Hematopoietic multipotent progenitor cell treated with erythropoietin and hydrocortisone succinate and interleukin-3 and kit ligand, for 8 days (in vitro differentiated cells): ENCODE measurements at places on chromosomes 4 and X.

- DNase-seq: peak; percentile 4
These were observed 117.0 kb downstream of the KDR start for GRCh38 chr4:55008166-55009056.

GRCh38 chr4:141142423-141142822 lies 9.2 kb upstream of the RNF150 start:
- DNase-seq: peak; percentile 41

GRCh38 chrX:139200793-139201192 lies 329.7 kb upstream of the F9 start:
- DNase-seq: no peak

GRCh38 chr4:13452927-13453579 lies 31.1 kb downstream of the RAB28 start:
- DNase-seq: no peak

- DNase-seq: no peak
These were observed 234.0 kb downstream of the OPHN1 start for GRCh38 chrX:68199062-68199848.

- no peak for DNase-seq
These were observed 17.7 kb downstream of the ACSL1 start for GRCh38 chr4:184807797-184808712.

DNA sequence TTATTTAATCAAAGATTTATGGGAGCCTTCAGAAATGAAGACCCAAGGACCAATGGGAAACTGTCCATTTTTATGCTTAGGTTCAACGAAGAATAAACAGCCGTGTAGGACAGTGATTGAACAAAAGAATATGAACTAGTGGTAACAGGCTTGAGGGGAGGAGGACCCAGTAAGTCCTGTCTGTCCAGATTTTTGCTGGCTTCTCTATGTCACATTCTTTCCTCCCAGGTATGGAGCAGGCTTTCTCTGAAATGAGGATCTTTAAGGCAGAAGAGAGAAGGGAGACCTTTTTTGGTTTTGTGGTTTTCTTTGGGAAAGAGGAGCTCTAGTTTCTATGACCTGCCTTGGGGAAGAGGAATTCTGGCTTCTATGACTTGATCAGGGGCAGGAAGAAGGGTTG lies 74.1 kb downstream of the BANK1 start:
- no peak for DNase-seq

DNA sequence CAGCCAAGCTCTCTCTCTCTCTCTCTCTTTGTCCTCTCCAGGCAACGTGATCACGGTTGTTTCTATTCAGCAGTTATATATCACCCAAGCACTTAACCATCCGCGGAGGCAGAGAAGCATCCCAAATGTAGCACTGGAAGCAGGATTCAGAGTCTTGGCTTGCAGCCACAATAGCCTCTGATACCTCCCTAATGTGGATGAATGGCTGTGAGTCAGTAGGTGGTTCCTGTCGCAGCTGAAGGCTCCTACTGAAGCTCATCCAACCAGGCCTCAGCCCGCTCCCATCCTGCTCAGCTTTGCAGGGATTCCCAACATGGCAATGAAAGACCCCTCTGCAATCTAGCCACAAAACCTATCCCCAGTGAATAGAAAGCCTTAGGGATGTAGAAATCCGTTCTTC lies 5.1 kb downstream of the HS6ST2 start:
- DNase-seq: no peak

DNA sequence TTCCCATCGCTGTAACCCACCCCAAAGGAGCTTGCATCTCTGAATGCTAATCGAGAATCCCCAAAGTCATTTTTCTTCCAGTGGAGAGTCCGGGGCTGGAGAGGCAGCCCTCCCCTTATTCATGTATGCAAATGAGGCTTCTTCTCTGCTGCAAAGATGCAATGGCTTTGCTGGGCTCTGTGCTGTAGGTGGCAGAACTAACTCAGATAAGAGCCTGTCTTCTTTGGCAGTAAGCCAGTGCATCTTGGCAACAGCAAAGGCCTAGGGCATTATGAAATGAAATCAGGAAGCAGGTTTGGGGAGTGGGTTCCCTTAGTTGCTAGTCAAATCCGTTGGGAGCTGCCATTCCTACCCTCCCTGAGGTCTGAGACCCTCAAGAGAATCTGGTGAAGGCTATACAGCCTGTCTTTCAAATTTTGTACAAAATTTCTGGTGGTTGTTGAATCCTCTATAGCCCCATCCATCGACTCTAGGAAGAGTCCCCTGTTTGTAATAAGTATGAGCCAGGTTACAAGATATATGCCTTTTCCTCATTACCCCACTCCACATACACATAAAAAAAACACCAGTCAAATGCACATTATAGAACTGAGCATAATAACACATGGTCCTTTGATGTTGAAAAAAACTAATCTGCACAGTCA lies 290.6 kb upstream of the TAPT1 start:
- DNase-seq: peak; percentile 63

- DNase-seq: no peak
These were observed 22.4 kb downstream of the RBM47 start for GRCh38 chr4:40607221-40607620.

- DNase-seq: no peak
These were observed 2.8 kb upstream of the GSX2 start for GRCh38 chr4:54097152-54097551.

- DNase-seq: no peak
These were observed 26.0 kb upstream of the SETD7 start for GRCh38 chr4:139582044-139582443.

GRCh38 chr4:74658116-74658515 lies 136.2 kb downstream of the BTC start:
- DNase-seq: no peak

- DNase-seq: no peak
These were observed 1299.5 kb downstream of the FSTL5 start for GRCh38 chr4:160864253-160864652.

GRCh38 chr4:118997601-118998000 lies 108.9 kb downstream of the SYNPO2 start:
- no peak for DNase-seq

DNA sequence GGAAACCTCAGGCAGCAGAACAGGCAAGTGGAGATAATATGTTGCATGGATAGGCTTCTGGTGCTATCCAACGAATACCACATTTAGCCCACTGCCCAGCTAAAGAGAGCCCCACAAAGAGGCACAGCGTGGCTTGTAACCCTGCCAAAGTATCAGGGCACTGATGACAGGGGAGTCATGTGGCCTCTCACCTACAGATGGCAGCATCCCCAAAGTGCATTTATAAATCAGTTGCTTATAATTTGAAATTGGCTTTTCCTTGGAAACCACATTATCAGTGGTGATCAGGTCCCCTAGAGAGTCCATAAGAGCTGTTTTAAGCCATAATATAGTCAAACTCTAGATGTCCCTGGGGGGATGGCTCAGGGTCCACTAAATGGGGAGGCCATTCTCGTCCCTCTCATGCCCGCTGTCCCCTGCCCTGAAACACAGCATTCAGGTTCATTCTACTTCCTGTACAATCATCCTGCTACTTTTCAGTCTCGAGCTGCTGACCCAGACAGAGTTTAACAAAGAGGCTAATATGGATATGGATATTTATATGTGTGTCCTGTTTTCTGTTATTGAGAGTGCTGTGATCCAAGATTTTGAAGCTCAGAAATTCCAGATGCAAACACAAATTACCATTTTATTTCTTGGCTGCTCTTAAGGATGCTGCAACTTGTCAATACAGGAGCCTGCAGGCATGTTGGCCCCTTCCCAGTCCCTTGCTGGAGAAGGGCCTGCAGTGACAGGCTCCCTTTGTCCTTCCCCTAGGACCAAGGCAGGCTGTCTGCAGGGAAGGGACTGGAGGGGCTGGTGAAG lies 28.5 kb downstream of the SRPX start:
- DNase-seq: peak; percentile 18

GRCh38 chr4:163818673-163819072 lies 324.2 kb downstream of the TMA16 start:
- no peak for DNase-seq

DNA sequence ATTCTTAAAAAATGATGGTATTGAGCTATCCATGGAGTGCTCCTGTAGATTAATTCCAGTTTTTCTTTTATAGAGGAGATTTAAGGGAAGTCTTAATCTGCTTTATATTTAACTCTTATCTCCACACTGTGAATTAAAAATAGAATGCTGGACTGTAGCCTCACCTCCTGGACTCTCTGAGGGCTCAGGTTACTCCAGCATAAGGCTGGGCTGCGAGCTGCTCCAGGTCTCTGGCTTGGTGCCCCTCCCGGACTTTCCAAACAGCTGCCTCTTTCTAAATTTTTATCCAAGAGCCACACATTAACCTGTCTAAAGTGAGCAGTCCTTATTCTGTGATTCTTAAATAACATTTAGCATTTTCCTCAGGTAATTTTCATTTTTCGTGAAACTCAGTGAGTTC lies 218.7 kb upstream of the JADE1 start:
- DNase-seq: no peak

DNA sequence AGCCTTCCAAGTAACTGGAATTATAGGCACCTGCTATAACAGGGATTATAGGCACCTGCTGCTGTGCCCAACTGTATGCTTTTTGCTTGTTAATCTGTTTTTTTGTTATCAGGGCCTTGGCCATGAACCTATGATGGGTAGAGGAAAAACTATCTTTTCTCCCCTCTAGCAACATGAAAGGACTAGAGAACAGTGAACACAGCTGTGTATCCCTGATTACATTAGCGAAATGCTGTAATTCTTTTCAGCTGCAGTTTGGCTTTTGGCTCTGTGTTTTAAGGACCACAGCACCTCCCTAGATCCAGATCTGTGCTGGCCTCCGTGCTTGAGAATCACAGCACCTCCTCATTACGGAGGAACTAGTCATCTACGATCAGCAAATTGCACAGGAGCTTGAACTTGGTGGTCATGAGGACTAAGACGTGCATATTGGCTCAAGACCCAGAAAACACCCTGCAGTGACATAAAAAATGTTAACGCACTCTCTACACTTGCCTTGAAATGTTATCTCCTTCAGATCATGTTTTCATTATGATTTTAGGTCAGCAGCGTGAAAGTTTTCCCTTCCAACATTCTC lies 57.7 kb upstream of the S100G start:
- DNase-seq: no peak

DNA sequence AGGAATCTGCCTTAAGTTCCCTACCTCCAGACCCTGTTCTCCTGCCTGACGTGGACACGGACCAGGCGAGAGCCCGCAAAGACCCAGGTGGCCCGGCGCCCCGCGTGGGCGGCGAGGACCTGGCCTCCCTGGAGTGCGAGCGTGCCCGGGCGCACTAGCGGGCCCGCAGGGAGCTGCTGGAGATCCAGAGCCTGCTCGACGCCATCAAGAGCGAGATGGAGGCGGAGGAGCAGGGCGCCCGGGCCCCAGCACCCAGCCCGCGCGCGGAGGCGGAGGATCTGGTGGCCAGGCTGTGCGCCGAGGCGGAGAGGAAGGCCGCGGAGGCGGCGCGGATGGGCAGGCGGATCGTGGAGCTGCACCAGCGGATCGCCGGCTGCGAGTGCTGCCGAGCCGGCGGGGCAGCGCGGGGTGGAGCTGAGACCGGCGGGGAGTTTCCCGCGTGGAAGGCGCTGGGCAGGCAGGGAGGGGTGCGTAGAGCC lies 18.2 kb downstream of the MRFAP1 start:
- no peak for DNase-seq
